ENCODE measurements at places on chromosomes 4 and X.

DNA sequence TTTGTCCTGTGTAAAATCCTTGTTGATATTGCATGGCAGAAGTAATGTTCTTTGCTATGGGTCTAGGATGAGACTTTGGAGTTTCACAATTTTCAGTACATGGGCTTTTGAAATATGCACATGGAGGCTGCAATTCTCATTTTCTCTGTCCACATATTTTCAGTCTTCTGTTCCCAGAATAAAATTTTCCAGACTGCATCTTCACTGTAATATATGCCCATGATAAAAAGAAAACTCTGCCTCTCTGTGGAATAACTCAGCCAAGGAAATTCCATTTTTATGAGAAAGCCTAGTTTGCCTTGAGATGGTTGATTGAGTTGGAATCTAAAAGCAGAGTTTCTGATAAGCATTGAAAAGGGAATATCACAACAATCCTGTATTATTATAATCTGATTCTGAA lies 601.4 kb upstream of the AADAT start:
- no peak for DNase-seq

DNA sequence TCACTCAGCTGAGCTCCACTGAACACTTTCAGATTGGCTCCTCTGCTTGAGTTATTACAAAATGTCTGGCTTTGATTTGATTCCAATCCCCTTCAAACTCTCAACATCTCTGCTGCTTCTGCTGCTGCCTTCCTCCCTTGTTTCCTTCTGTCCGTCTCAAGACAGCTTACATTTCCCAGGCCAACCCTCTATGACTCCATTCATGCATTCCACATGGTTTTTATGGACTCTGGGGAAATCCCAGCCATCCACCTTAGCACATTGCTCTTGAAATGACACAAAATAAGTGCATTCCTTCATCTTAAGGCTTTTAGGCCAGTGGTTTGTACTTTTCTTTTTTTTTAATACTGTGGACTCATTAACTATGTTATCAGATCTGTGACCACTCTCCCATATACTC lies 68.5 kb upstream of the TMEM164 start:
- DNase-seq, result no peak

DNA sequence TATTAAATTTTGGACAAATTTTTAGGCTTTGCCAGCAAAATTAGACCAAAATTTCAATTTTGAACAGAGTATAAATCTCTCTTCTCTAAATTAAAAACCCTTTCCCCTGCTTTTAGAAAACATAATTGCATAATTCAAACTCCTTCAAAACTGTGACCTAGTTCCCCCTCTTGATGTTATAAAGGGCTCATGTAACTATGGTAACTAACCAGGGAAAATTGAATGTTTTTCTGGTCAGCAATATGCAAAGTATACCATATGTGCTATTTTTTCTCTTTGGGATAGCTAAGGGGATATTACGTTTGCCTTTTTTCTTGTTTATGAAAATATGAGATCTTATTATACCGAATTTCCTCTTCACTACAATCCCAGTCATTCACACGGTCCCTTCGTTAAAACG lies 5.1 kb upstream of the ING2 start:
- DNase-seq, result no peak

DNA sequence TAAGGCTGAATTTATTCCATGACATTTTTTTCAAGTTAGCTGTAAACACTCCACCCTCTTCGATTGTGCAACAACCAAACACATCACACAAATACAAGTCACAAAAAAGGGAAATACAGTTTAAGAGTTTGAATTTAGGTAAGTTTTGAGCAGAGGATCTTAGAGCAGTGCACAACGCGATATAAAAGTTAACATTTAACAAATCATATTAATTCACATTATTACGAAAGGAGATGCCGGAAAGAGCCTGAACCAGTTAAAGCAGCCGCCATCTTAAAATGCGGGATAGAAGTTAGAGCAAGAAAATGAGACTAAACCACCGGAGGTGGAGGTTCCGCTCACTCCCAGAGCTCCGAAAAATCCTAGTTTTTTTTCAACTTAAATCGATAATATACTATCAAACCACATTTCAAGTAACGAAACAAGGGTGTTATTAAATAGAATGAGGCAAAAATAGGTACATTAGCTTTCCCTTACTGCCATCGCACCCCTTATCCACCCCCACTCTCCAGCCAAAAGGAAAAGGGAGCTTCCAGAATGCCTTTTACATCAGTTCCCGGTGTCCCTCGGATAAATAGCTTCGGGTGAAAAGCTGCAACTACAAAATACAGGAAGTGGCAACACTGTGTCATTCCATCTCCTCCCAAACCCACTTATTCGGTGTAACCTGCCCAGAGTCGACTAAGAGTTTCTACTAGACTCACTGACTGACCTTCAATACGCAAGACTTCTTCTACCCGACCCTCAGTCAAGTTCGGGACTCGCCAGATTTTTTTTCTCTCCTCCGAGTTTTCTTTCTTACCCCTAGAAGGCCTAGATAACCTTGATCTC lies 1.9 kb downstream of the UBE2D3 start:
- peak; percentile 51 for DNase-seq

- DNase-seq, result no peak
Measured at GRCh38 chr4:89759426-89759825, 77.5 kb downstream of the SNCA start.

- no peak for DNase-seq
Measured at GRCh38 chrX:138931212-138931611, 219.7 kb upstream of the FGF13 start.

- no peak for DNase-seq
Measured at GRCh38 chr4:64883087-64883807, 474.0 kb upstream of the TECRL start.

- DNase-seq, result no peak
Measured at GRCh38 chrX:43604753-43605152, 51.3 kb upstream of the MAOA start.

Data from tibial artery (tissue), 4 donors.